ENCODE measurements at places on chromosomes 4 and X.
A peak's percentile ranks its signal among the peaks of the same experiment; 100 is the strongest.

DNA sequence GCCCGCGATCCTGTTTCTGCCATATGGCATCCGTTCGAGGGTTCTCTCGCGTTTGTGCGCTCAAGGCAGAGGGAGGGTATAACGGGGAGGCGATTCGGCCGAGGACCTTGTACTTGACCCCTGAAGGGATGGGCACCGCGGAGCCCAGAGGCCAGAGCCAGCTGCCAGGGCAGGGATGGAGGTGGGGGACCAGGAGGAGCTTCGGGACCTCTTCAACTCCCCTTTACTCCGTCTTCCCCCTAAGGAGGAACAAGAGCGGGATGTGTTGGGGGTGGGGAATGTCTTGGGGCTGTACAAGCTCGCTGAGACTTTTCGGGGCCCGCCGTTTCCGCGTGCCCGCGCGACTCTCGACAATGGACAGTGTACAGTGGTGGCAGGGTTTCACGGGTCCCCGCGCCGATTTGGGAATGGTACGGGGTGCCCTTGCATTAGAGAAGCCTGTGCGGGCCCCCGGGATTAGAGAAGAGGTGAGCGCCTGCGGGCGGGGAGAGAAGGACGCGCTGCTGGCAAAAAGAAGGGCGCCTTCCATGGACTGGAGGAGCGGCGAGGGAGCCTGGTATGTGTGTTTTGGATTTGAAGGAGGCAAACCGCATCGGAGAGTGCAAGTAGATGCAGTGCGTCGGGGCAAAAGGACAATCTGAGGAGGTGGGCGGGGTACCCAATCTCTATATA, 760 bp downstream of the UGT8 start:
- no peak for DNase-seq

DNA sequence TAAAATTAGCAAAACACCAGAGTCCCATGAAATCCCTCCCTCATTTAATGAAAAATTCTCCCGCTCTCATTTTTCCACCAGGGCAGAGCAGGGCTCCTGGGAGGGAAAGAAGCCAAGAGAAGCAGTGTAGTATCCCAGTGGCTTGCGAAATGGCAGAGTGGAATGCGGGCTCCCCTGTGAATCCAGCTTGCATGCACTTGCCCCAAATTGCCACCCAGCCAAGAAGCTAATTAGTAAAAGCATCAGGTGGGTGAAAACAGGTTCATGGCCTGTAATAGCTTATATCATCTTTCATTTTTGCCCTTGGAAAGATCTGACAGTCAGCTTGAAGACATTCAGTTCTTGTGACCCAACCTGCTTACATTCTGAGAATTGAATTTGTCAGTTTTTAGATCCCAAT, 10.1 kb downstream of the AMOT start:
- no peak for DNase-seq

GRCh38 chrX:12899506-12899905, 6.9 kb upstream of the TLR8 start:
- DNase-seq, result no peak

GRCh38 chr4:147693218-147693617, 9.3 kb upstream of the PRMT9 start:
- DNase-seq, result no peak

GRCh38 chr4:169047956-169048355, 37.9 kb upstream of the CBR4 start:
- no peak for DNase-seq

- no peak for DNase-seq
Measured at GRCh38 chrX:20267931-20268701, 1.4 kb upstream of the RPS6KA3 start.

DNA sequence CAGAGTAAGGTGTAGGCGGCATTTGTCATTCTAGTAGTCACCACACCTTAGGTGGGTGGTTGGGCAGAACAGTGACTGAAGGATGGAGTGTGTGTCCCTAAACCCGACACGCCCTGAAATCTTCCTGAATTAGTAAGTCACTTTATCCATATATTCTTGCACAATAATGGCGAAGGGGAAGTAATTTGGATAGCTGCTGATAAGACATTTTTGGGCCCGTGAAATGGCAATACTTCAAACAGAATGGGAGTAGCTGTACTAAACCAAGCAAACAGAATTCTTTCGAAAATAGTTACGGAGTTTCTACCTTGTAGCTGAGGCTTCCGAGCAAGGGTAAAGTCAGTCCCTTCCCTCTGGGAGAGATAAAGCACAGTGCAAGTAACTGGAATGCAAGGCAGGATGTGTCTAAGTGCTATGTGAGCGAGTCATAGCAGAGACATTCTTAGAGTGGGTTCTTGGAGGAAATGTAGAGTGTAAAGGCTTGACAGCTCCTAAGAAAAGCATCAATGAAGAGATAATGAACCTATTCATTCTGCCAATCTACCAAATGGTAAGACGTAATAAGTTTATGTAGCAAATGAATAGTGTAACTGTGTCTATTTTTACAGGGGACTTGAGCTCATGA, 72.8 kb downstream of the CLCN5 start:
- DNase-seq, result peak; percentile 58

GRCh38 chrX:13990126-13990800, 39.4 kb downstream of the GEMIN8 start:
- no peak for DNase-seq

GRCh38 chrX:7330556-7330955, 182.6 kb upstream of the PUDP start:
- no peak for DNase-seq

DNA sequence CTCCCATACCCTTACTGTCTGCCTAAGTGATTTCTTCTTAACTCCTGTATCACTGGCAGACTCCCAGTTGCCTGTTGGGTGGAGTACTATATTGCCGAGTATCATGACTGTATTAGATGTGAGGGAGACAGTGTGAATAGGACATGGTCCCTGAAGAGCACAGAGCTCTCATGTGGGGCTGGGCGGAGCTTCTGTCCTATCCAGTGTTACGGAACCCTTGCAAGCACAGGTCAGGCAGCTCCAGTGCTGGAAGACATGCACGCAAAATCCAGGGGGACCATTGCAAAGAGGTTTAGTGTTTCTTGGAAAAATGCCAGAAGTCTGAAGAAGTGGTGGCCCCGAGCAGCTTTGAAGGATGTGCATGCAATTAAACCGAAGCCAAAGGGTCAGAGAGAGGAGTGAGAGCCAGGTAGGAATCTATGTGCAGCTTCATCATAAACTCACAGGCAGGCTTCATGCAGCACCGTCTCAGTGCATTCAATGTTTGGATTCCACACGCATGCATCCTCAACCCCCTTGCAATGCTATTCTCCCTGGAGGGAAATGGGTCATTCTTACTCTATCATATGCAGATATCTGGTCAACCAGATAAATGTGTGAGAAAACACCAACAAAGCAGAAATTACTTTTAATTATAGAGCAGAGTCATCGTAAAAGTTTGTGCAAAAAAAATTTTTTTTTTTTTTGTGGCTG, 49.7 kb upstream of the DHRSX start:
- no peak for DNase-seq

DNA sequence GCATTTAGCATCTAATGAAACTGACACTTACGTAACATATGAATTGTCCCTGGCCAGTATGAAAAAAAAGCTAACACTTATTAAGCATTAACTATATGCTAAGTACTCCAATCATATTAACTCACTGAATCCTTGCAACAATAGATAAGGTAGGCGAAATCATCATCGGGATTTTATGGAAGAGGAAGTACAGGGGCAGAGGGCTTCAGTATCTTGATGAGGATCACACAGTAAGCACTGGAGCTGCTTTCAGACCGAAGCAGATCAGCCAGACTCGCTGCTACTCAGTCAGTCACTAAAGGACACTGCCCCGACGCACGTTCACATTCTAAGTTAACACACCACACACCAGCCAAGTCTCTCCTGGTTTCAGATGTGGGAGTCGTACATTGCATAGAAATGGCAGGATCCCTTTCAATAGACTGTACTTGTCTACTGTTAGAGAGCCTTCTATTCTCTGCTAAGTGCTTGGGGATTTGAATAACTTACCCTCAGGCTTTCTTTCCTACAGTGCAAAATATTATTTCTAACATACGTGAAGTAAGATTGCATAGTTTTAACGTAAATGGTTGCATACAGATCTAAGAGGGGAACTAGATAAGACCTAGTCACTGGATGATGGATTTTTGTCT, 540.2 kb upstream of the TENM3 start:
- DNase-seq, result no peak

GRCh38 chrX:74535408-74536151, 78.8 kb downstream of the RLIM start:
- peak; percentile 63 for DNase-seq

DNA sequence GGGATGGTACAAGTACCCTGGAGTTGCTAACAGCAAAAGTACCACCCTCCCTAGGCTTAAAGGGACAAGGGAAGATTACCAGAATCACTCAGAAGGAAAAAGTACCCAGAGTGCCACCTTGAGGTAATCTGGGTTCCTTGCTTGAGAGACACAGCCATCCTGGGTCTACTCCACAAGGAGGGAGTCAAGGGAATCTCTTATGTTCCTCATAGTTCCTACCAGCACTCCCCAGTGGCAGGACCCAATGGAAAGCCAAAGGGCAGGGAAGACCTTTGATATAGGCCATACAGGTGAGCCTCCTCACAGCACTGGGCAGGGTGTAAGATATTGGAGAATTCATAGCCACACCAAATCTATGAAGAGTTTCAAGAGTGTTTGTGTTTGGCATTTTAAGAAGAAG, 5.7 kb downstream of the IL2 start:
- peak; percentile 78 for DNase-seq

All from OCI-M1 (cell line).